ENCODE measurements at places on chromosomes 13 and 19.
A peak's percentile ranks its signal among the peaks of the same experiment; 100 is the strongest.

DNA sequence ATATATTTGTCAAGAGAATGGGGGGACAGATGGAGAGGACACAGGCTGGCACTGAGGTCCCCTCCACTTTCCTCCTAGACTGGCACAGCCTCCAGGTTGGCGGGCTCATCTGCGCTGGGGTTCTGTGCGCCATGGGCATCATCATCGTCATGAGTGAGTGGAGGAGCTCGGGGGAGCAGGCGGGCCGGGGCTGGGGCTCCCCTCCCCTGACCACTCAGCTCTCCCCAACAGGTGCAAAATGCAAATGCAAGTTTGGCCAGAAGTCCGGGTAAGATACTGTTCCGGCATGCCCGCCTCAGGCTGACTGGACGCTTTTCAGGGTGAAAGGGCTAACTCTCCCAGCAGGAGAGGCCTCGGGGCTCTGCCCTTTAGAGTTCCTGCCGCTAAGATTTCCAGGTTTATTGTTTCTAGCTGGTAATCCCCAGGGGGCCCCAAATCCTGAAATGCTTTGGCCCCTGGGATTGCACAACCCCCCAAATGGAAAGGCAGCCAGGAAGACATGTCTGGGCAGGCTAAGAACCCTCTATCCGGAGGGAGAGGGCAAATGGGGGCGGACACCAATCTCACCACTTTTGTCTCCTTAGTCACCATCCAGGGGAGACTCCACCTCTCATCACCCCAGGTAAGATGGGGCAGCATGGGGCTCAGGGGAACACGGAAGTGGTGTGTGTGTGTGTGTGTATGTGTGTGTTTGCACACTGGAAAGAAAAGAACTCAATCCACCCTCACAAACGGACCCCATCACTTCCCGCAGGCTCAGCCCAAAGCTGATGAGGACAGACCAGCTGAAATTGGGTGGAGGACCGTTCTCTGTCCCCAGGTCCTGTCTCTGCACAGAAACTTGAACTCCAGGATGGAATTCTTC, 7.3 kb downstream of the FXYD3 start:
- DNase-seq, result no peak

- DNase-seq, result no peak
Measured at GRCh38 chr13:35833031-35833430, 298.2 kb downstream of the DCLK1 start.

DNA sequence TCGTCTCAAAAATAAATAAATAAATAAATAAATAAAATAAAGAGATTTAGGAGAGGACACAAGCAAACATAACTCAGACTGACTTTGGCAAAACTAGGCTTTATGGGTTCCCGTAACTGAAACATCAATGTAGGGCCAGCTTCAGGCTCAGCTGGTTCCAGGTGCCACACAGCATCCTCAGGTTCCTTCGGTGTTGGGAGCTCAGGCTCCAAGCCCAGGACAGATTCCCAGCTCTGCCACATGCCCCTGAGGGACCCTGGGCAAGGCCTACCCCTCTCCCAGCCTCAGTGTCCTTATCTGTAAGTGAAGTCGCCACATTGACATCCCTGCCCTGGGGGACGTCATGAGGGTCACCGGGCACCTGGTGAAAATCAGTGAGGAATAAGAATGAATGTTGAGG, 18.7 kb downstream of the MISP start:
- DNase-seq, result no peak

DNA sequence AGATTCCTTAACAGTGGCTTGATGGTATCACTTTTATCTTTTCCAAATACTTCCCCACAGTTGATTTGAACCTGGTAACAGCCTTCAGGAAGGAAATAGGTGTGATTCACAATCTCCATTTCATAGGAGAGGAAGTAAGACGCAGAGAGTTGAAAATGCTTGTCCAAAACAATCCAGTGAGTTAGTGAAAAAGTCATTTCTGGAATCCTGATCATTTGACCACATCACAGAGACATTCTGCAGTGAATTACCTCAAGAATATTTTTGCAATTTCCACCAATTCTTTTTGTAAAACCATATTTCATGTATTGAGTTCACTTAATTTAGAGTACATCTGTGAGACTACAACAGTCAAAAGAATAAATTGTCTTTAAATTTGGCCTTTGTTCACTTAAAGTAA, 292.8 kb downstream of the DCLK1 start:
- no peak for DNase-seq

DNA sequence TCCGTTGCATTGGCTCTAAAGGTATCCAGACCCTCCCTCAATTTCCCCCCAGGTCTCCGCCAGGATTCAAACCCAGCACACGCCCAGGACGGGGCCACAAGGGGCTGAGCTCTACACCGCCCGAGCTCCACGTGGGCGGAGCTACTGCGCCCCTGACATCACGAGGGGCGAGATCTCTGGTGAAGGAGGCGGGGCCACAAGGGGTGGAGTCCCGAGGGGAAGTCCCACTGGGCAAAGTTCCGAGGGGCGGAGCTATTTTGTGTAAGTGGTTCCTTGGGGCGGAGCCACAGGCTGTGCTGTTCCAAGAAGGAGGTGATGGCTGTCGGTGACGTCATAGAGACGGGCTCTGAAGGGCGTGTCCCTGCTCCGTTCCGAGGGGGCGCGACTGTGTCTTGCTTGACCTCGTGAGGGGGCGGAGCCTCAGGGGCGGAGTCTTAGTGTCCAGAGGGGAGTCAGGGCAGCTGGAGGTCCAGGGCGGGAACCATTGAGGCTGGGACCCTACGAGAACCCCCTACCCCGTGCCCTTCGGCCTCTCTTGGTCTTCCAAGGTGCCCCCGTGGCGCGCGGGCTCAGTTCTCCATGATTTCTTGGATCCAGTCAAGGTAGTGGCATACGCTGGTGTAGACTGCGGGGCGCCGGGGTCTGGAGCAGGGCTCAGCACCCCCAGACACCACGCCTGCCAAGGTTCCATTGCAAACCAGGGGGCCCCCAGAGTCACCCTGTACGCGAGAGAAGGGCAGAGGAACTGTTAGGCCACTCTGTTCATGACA, 1.3 kb upstream of the KLK8 start:
- DNase-seq, result no peak

DNA sequence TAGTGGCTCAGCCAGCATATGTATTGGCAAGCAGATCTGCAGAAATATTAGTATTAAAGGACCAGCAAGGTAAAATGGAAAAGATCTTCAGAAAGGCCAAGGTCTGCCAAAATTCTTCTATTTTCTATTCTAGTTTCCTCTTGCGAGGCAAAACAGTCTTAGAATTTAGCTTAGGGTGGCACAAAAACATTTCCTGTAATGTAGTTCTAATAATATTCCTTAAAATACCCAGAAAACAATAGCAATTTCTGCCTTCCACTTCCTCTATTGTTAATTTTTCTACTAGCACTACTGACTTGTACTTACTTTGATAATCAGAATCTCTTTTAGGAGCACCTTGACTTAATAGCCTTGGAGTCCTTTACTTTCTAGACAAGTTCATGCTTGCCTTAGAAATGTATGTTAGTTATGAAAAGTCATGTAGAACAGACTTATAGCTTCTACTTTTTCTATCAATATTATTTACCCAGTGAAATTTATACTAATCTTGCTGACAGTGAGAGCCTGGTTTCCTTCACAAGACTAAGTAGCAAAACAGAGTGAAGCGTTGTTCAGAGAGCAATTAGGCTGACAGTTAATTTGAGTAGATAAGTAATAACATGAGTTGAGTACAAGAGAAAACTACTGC, 23.9 kb upstream of the LPAR6 start:
- no peak for DNase-seq

- no peak for DNase-seq
Measured at GRCh38 chr13:36885901-36886300, 34.1 kb downstream of the SMAD9 start.

- DNase-seq, result no peak
Measured at GRCh38 chr19:11017275-11018035, 56.6 kb downstream of the SMARCA4 start.

- no peak for DNase-seq
Measured at GRCh38 chr19:6527893-6528543, 2.8 kb upstream of the TNFSF9 start.

DNA sequence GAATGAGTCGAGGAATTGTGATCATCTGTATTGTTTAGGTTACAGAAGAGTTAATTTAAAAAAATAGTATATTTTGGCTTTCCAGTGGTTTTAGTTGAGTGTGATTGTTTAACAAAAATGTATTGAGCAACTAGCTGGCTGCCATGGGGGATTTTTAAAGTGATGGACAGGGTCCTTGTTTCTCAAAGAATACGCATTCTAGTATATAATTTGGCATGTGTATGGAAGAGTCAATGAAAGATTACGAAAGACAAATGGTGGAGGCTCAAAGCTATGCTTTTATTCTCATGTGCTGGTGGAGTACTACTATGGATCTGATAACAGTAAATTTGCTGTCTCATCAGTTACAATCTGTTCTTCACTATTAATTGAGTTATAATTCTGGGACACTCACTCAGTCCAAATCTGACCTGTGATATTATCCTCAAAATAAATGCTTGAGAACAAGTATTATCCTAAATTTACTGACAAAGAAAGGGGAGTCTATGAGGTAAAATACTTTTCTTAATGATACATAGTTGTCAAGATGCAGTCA, 240.0 kb downstream of the GPC6 start:
- DNase-seq, result no peak

- DNase-seq, result no peak
Measured at GRCh38 chr19:29655648-29656335, 9.5 kb upstream of the PLEKHF1 start.

GRCh38 chr13:40635315-40635995, 31.0 kb downstream of the FOXO1 start:
- no peak for DNase-seq

DNA sequence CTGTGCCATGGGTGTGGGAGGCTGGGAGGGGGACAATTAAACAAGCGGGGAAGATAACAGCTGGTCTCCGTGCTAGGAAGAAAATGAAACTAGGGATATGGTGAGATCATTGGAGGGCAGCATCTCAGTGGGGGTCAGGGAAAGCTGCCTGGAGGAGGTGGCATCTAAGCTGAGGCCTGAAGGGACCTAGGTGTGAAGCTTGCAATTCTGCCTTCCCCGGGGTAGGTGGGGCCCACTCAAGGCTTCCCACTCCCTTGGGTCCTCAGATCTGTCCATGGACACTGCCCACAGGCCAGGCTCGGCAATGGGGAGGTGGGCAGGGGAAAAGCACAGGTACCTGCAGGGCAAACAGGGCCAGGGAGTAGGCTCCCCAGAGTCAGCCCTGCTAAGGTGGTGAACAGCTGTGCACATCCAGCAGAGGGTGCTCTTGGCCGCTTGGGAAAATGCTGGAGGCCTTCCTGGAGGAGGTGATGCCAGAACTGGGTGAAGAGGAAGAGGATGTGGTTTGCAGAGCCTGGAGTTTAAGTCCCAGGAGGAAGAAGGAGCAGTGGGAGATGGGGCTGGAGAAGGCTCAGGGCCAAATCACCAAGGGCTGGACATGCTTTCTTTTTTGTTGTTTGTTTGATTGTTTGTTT, 25.7 kb upstream of the CCNE1 start:
- no peak for DNase-seq

DNA sequence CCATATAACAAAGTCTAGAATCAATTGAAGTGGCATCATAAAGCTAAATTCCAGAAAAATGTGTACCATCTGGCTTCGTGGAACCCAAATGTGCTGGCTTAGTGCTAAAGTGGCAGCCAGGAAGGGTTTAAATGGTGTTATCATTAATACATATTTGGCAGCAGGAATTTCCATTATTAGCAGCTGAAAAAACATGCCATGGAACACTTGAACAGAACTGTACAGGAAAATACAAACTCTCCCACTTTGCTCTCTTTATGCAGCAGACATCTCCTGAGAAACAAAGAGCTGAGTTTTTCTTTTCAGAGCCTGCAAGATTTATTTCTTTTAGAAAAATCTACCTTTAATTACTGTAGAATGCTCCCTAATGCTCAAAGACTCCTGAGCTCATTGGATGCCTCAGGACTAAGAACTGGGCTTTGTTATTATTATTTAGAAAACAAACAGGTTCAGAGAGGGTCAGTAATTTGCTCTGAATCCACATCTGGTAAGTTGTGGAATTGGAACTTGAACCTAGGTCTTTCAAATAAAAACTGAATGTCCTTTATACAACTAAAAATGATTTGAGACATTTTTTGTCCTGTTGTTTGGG, 179.0 kb downstream of the LACC1 start:
- DNase-seq, result no peak

DNA sequence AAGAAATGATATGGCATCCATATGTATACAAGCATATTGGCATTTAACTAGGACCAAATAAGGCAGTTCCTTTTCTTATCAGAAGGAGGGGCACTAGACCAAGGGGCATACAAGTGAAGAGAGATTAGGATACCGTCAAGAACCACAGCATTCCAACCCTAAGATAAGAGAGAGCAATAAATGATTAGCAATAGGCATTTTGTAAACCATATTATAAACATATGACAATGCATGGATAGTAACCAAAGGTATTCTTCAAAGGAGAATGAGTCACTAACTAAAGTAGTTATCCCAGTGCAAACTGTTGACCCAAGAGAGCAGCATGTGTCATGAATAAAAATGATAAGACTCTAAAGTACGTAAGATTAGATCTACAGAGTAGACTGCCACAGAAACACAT, 500.9 kb upstream of the HTR2A start:
- no peak for DNase-seq

DNA sequence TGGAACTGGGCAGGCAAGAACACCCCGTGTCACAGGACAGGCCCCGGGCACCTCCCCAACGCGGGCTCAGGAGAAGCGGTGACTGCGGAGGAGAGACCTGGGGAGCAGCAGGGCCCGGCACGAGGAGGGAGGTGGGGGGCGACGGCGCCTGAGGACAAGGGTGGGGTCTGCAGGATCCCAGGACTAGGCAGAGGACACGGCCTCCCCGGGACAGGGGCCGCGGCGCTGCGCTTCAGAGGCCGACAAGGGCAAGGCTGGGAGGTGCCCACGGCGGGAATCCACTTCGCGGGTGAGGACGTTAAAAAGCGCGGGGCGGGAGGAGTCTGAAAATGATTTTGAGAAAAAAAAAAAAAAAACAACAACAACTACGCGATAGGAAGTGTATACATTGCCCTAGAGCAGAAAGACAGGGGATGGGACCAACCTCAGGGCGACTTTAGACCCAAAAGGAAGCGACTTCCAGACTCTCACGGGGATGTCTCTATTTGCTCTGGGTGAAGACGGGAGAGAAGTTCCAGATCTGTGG, 44.9 kb downstream of the ZNF611 start:
- peak; percentile 14 for DNase-seq

GRCh38 chr13:109985871-109986450, 199.6 kb upstream of the IRS2 start:
- no peak for DNase-seq

GRCh38 chr19:12749938-12750521, 1.6 kb upstream of the BEST2 start:
- DNase-seq, result no peak

DNA sequence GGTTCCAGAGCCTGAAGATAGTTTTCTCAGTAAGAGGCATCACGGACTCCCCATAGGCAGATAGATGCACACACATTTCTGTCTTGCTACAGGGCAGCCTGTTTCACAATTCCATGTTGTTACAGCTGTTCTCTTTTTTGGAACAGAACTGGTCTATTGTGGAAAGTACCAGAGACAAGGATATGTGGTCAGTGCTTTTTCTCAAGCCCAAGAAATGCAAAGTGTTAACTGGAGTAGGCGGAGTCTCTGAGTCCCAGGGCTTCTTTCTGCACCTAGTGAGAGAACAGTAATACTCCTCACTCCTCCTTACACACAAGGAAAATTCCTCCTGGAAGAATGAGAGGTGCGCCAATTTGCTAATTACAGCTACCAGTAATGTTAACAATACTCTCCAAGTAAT, 141.6 kb upstream of the ARGLU1 start:
- no peak for DNase-seq
